SK-N-SH (cell line): ENCODE measurements at places on chromosomes 2 and 18. TPM values are rescaled to one million over a fixed set of nuclear protein-coding genes. Genes with fewer than 3 reads are reported as not detected.

Gene CACNB4
- polyA plus RNA-seq: 0.10 and 0.18 TPM in 2 replicates

Gene EPB41L5
- 5.3 and 8.8 TPM in 2 replicates for polyA plus RNA-seq

DNA sequence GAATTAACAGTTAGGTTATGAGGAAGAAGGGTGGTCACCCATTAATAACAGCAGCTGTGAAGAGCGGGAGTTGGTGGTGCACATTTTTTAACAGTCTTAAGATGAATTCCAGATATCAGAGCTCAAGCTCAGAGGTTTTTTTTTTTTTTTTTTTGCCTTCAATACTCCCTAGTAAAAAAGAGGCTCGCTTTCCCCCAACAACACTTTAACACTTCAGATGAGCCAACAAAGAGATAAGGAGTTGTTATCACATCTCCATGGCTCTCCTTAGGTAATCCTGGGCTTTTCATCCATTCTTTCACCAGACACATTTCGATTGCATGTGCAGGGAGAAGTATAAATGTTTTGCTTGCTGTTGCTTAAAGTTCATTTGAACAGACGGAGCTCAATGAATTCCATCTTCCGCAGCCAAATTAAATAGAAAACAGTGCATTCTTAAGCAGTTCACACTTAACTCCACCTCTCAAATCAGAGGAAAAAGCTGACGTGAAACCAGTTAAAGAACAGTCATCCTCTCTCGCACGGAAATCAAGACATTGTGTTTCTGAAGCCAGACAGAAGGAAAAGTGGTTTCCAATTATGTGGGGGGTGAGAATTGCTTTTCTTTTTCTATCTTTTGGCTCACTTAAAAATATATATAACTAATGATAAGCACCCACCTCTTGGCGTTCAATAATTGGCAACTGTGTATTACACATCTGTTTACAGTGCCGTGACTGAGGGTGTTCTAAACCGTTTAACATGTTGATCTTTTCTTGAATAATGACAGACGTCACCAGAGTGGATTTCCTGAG lies 118.2 kb downstream of the ZNF521 start:
- H3K27ac ChIP-seq: no peak overlapping the region
- no peak overlapping the region for H3K4me3 ChIP-seq
- H3K27me3 ChIP-seq: no peaks in the 10 kb centered on the region
- peaks cover 11% of the 10 kb centered on the region for H3K4me1 ChIP-seq

- DNase-seq: no peak
- no peaks in the 10 kb centered on the region for H3K4me1 ChIP-seq
- H3K27ac ChIP-seq: no peak overlapping the region
Measured at GRCh38 chr18:650428-650858, 7.0 kb upstream of the TYMS start.
